ENCODE measurements at places on chromosomes 3 and 15. TPM values are rescaled to one million over a fixed set of nuclear protein-coding genes. Genes with fewer than 3 reads are reported as not detected.
A peak's percentile ranks its signal among the peaks of the same experiment; 100 is the strongest.

PODXL2 gene
- total RNA-seq = 12.3 TPM

WNT5A gene
- 18.7 TPM for total RNA-seq

KLHL40 gene
- not detected for total RNA-seq

DNA sequence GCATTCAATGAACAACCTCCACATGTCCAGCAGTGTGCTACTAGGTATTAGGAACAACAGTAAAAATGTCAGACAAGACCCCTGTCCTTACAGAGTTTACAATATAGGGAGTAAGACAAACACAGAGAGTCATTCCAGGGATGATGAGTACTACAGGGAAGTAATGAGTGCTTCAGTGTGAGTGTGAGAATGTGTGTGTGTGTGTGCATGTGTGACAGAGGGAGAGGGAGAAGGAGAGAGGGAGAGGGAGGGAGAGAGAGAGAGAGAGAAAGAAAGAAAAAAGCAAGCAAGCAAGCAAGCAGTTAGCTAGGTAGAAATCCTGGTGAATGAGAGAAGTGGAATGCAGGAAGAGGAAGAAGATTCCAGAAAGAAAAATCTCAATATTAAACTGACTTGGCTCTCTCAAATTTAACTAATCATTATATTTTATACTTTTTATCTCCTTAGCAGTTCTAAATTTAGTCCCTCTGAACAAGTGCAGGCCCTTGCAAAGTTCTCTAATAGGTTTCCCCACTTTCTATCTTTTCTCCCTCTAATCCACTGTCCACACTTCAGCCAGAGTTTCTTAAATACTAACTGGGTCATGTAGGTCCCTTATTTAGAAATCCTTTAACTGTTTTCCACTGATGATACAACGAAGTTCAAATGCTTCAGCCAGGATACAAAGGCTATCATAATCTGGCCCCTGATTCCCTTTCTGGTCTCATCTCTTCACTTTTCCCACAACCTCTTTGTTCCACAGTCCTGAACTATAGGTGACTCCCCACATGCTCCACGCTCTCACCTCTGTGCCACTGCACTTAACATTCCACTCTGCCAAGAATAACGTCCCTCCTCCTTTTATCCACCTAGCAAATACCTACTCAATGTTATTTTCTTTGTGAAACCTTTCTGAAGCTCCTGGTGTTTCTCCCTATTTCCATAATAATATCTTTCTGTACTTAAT is 10.3 kb downstream of the DCBLD2 start:
- no peaks in the 10 kb centered on the region for H3K27me3 ChIP-seq
- H3K27ac ChIP-seq = no peak overlapping the region
- H3K4me3 ChIP-seq = no peak overlapping the region

DNA sequence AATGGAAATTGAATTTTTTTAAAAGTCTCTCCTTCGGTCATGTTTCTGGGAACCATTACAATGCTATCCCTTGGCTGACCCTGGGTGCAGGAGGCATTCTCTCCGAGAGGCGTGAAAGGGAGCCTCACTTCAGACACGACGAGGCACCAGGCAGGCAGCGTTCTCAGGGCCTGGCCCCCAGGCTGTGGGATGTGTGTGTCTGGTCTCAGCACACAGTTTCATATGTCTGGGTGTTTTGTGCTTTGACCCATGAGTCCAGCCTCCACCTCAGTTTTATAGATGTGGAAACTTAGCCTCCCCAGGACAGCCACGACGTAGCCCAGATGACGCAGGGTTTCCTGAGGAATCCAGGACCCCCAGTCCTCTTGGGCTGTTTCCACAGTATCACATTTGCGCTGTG is 34.0 kb downstream of the FGD5 start:
- DNase-seq = no peak
- H3K4me3 ChIP-seq = no peak overlapping the region
- H3K36me3 ChIP-seq = no peaks in the 10 kb centered on the region
- H3K27me3 ChIP-seq = no peaks in the 10 kb centered on the region
- H3K27ac ChIP-seq = no peak overlapping the region
- H3K4me1 ChIP-seq = peaks cover 24% of the 10 kb centered on the region

DNA sequence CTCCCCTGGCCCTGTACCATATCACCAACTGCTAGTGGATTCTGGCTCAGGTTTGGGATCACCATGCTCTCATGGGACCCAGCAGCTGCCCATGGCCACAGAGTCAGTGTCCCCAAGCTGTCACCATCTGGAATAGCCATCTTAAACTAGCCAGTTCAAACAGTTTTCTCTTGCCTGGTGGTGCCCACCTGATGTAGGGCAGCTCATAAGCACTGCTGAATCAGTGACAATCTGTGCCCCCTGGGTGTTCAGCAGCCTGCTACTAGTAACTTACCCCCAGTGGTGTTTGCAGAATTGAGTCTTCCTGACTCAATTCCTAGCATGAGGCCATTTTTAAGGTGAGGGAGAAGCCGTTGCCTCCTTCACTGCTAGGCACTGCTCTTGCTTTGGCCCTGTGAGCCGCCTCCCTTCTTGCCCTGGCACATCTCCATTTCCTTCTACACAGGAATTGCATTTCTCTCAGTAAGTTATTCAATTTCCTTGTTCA is 7.9 kb downstream of the RPSA start:
- peaks cover 19% of the 10 kb centered on the region for H3K4me1 ChIP-seq
- no peaks in the 10 kb centered on the region for H3K27me3 ChIP-seq
- DNase-seq = no peak
- peaks cover 55% of the 10 kb centered on the region for H3K36me3 ChIP-seq

DNA sequence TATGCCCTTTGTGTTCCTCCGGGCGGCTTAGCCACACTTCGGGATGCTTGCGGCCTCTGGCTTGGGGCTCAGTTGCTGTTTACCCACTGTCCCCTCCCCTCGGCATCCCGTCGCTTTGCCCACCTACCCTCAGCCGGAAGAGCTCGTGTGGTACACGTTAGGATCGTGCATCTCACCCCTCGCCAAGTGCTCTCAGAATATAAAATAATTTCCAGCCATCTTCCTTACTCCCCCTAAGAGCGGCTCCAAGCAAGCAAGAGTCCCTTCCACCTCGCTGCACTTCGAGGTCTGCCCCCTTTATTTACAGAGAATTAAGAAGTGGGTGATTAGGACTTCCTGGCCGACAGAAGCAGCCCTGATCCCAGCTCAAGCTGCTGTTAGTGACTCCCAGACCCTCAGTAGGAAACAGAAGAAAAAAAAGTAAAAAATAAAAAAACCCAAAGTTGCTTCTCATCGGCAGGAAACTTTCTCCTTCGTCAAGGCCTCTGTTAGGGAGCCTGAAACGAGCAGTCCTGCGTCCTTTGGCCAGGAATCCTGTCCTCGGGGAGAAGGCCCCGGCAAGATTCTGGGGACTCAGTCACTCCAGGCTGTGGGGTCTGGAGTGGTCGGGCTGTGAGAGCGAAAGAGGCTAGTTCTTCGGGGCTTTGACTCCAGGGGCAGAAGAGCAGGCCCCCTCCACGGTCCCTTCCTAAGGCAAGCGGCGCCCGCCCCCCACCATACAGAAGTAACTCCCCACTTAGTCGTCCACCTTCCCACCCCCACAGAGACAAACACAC is 3.0 kb downstream of the MEIS2 start:
- no peak for DNase-seq
- H3K27me3 ChIP-seq = no peaks in the 10 kb centered on the region
- H3K4me1 ChIP-seq = peaks cover 1% of the 10 kb centered on the region
- H3K27ac ChIP-seq = peak overlapping the region; percentile 83
- H3K36me3 ChIP-seq = no peaks in the 10 kb centered on the region

GRCh38 chr15:78850352-78850751 is 22.3 kb upstream of the MORF4L1 start:
- H3K27ac ChIP-seq = no peak overlapping the region
- no peaks in the 10 kb centered on the region for H3K36me3 ChIP-seq
- DNase-seq = no peak
- H3K4me1 ChIP-seq = no peaks in the 10 kb centered on the region
- H3K4me3 ChIP-seq = no peak overlapping the region
- H3K27me3 ChIP-seq = no peaks in the 10 kb centered on the region

- H3K4me1 ChIP-seq = peaks cover 4% of the 10 kb centered on the region
- H3K36me3 ChIP-seq = no peaks in the 10 kb centered on the region
- no peak overlapping the region for H3K27ac ChIP-seq
- no peak overlapping the region for H3K4me3 ChIP-seq
Observed at GRCh38 chr15:51129535-51130188, 35.0 kb upstream of the TNFAIP8L3 start.

DNA sequence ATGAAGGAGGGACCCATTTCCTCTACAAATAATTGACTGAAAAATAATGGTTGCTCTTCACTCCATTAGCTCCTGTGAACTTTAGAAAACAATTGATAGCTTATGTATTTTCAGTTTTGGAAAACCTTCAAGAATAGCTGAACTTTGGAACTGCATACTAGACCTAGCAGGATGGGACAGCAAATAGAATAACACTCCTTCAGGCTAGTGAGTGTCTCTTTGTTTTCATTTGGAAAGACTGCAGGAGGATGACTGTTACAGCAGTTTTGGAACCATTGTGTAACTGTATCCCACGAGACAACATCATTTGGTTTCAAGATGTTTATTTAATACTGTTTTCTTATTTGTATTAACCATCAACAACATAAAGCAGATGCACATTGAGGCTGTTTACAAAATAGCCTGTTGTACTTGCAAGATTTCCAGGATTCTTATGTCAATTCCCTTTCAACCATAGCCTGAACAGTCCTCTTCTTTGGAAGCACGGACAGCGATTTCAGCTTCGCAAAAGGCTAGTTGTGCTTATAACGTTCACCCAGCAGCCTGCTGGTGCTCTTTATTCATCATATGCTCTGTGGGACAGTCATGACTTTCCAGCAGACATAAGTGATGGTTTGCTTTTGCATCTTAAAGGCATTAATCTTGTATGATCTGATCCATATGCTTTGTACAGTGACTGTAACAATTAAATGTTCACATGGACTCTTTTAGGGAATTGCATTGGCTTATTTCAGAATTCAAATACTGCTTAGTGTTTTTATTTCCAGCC is 335.5 kb downstream of the IL5RA start:
- H3K36me3 ChIP-seq = no peaks in the 10 kb centered on the region
- no peak overlapping the region for H3K4me3 ChIP-seq
- no peak for DNase-seq

DNA sequence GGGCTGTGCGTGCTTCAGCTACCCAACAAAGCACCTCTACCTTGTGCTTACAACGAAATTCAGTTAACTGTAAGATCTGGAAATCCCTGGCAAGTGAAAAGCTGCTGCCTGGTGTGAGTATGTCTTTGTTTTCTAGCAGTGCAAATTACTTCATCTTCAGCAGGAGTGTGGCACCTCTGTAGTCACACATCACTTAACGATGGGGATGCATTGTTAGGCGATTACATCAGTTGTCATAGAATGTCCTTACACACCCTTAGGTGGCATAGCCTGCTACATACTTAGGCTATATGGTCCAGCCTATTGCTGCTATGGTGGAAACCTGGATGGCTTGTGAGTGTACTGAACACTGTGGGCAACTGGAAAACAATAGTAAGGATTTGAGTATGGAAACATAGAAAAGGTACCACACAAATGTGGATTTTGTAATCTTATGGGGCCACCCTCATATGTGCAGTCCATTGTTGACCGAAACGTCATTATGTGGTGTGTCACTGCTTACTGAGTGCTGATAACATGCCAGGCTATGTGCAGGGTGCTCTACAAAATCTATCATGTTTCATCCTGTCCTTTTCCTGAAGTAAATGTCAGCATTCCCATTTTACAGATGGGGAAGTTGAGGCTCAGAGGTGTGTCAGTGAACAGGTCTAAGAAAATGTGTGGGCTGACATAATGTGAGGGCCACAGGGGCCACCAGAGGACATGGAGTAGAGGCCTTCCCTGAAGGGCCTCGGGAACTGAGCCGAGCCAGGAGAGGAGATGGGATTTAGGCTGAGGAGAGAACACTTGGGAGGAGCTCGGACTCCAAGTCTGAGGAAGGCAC is 173.5 kb downstream of the VGLL4 start:
- DNase-seq = no peak
- H3K27me3 ChIP-seq = no peaks in the 10 kb centered on the region
- peaks cover 5% of the 10 kb centered on the region for H3K4me1 ChIP-seq
- H3K36me3 ChIP-seq = no peaks in the 10 kb centered on the region

DNA sequence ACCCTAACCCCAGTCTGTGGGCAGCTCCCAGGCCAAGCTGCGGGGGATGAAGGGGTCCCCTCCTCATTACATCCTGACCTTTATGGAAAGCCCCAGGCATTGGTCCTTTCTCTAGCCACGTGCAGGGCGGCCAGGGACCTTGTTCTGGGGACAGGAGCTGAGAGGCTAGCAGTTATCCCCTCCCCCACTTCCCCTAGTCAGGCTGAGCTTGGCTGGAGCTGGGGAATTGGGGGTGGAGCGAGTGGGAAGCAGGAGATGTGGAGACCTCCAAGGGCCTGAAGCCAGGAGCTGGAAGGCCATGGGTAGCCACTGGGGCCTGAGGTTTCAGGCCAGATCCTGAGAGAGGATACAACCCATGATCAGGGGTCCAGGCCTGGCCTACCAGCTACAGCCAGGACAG is 45.8 kb downstream of the DNAH1 start:
- DNase-seq = peak; percentile 35
- no peak overlapping the region for H3K27ac ChIP-seq
- no peaks in the 10 kb centered on the region for H3K4me1 ChIP-seq
- H3K36me3 ChIP-seq = peaks cover 95% of the 10 kb centered on the region
- H3K4me3 ChIP-seq = no peak overlapping the region

DNA sequence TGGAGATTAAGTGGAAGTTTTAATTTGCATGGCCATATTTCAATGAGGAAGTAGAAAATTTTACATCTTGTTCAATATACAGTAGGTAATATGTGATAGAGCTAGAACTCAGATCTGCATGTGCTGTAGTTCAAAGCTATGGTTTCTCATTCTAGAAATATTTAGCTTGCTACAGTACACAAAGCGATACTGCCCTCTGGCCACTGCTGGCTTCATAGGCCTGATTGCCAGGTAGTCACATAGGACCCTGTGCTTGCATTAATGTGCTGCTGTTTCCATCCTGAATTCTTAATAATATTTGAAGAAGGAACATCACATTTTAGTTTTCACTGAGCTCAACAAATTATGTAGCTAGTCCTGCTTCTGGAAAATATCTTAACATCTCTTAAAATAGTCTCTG is 87.0 kb downstream of the PLSCR2 start:
- H3K4me3 ChIP-seq = no peak overlapping the region
- no peaks in the 10 kb centered on the region for H3K27me3 ChIP-seq
- H3K27ac ChIP-seq = no peak overlapping the region
- H3K36me3 ChIP-seq = no peaks in the 10 kb centered on the region
- DNase-seq = no peak
- H3K4me1 ChIP-seq = no peaks in the 10 kb centered on the region

- H3K27ac ChIP-seq = no peak overlapping the region
- no peaks in the 10 kb centered on the region for H3K27me3 ChIP-seq
- no peaks in the 10 kb centered on the region for H3K4me1 ChIP-seq
- H3K36me3 ChIP-seq = no peaks in the 10 kb centered on the region
Observed at GRCh38 chr15:86588413-86588812, 508.7 kb downstream of the AGBL1 start.

- no peaks in the 10 kb centered on the region for H3K36me3 ChIP-seq
- H3K27ac ChIP-seq = no peak overlapping the region
- no peak for DNase-seq
- no peak overlapping the region for H3K4me3 ChIP-seq
- H3K4me1 ChIP-seq = peaks cover 9% of the 10 kb centered on the region
Observed at GRCh38 chr3:64399205-64399800, 174.0 kb upstream of the PRICKLE2 start.

- DNase-seq = no peak
- H3K27me3 ChIP-seq = peaks cover 22% of the 10 kb centered on the region
- no peak overlapping the region for H3K4me3 ChIP-seq
- H3K4me1 ChIP-seq = no peaks in the 10 kb centered on the region
- no peaks in the 10 kb centered on the region for H3K36me3 ChIP-seq
- H3K27ac ChIP-seq = no peak overlapping the region
Observed at GRCh38 chr3:71893702-71894479, 108.9 kb upstream of the PROK2 start.

GRCh38 chr15:60970246-60971170 is 258.6 kb downstream of the RORA start:
- no peaks in the 10 kb centered on the region for H3K4me1 ChIP-seq
- no peaks in the 10 kb centered on the region for H3K27me3 ChIP-seq
- no peak overlapping the region for H3K4me3 ChIP-seq
- no peaks in the 10 kb centered on the region for H3K36me3 ChIP-seq
- no peak overlapping the region for H3K27ac ChIP-seq
